ENCODE measurements at places on chromosomes 3 and 15. TPM values are rescaled to one million over a fixed set of nuclear protein-coding genes. Genes with fewer than 3 reads are reported as not detected.

DNA sequence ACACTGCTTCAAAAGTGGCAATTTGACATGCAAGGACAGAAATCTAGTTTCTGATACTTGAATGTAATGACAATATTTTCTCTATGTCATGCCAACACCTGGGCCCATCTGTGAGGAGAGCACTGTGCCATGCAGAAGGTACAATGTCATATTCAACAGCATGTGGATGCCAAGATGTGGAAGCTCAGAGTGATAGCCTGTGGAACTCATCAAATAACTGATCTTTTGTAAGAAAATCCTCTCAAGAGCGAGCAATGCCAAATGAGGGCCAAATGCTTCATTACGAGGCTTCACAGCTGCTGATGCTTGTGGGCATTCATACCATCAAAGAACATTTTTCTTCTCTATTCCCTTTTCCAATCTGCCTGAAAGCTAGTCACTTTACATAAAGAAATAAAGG lies 95.1 kb downstream of the ROBO1 start:
- no peak for DNase-seq

The CPNE9 gene
- 6.0 TPM for total RNA-seq

The KLF13 gene
- total RNA-seq, result 36.9 TPM

DNA sequence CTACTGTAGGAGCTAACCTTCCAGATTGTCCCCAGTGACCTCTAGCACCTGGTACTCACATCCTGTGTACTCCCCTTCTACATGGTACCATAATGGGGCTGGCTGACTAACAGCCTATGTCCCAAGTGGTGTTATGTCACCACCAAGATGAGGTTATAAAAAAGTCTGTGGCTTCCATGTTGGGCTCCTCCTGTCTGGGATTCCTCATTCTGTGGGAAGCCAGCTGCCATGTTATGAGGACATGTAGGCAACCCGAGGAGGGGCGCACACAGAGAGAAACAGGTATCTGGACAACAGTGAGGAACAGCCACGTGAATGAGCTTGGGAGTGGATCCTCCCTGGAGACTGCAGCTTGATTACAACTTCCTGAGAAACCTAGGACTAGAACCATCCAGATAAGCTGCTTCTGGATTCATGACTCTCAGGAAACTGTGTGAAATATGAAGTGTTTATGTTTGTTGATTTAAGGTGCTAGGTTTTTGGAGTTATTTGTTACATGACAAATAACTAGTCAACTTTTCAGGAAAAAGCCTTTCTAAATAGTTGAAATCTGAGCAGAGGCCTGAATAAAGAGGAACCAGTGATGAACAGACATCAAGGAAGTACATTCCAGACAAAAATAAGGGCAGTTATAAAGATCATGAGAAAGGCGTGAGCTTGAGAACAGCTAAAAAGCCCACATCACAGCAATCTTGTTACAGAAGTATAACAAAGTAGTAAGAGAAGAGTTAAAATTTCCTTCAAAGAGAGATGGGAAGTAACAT lies 21.7 kb downstream of the GOLIM4 start:
- no peak for DNase-seq

GRCh38 chr3:4841776-4842440 lies 137.3 kb upstream of the BHLHE40 start:
- DNase-seq, result no peak

The C3orf85 gene
- total RNA-seq, result not detected

- no peak for DNase-seq
These were observed 3.7 kb downstream of the SENP7 start for GRCh38 chr3:101509281-101509680.

The THRB gene
- total RNA-seq, result 4.5 TPM

GRCh38 chr3:4756057-4756775 lies 223.0 kb upstream of the BHLHE40 start:
- DNase-seq, result no peak

- DNase-seq, result peak; percentile 53
These were observed 76.2 kb downstream of the LARS2 start for GRCh38 chr3:45464336-45465170.

DNA sequence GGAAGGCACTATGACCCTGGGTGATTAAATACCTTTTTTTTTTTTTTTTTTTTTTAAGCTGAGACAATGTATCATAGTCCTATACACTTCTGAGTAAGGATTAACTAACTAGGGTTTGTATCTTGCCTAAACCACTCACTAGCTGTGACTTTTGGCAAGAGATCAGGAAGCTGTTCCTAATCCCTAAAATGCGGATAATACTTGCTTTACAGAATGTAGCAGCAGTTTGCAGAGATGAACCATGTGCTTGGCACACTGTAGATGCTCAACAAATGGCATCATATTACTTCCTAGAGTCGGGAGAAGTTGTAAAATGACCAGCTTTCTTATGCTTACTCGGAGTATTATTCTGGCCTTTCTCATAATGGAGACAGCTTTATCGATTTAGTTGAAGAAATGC lies 25.6 kb upstream of the PYGO1 start:
- DNase-seq, result no peak

DNA sequence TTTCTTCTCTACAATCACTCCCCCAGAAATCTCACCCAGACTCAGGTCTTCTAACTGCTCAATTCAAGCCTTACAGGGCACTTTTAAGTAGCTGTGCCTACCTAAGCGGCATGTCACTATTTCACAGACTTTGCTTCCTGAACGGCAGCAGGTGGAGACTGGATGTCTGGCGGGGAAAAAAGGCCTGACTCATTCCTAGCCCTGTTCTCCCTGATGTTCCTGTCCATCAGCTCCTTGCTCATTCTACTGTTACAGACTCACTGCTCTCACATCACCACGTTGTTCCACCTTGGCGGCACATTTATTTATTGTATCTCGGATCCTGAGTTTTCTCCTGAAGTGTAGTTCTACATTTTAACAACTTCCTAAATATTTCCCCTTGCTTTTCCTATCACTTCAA lies 52.6 kb upstream of the ATP11B start:
- DNase-seq, result no peak

The SEMA3G gene
- total RNA-seq, result 2.5 TPM

DNA sequence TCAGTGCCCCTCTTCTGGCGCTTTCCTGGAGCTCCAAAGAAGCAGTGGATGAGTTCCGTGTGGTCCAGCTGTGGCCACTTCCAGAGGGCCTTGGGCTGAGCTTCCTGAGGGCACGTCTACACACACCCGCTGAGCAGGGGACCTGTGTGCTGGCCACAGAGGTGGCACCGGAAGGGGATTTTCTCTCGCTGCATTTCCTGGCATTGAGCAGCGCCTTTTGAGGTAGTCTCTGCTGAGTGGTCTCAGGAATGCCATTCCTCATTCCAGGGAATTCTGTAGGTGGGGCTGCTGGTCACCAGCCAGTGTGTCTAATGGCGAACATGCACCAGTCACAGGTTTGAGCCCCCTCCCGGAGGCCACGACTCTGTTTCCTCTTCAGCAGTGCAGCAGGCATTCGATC lies 48.1 kb downstream of the AMOTL2 start:
- no peak for DNase-seq

The SPATA12 gene
- total RNA-seq, result 0.39 TPM

The HACL1 gene
- total RNA-seq, result 40.0 TPM
